Right ventricle myocardium superior (tissue), 1 donor: ENCODE measurements at places on chromosomes 11 and 22.
A peak's percentile ranks its signal among the peaks of the same experiment; 100 is the strongest.

DNA sequence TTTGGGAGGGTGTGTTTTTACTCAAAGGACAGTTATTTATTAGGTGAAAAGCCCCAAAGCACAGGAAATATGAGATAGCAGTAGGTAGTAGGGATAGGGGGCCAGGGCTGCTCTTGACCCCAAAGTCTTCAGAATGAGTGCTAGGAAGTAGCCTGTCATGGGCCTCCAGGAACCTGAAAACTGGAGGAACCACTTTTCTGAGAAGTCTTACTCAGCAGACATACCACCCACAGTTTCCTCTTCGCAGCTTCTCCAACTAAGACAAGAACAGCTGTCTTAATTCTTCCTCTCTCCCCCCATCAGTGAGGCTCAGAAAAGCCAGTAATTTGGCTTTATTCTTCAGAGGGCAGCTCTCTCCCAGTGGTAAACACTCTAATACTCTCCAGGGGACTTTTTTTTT is 84.0 kb upstream of the CTSC start:
- no peak for DNase-seq

DNA sequence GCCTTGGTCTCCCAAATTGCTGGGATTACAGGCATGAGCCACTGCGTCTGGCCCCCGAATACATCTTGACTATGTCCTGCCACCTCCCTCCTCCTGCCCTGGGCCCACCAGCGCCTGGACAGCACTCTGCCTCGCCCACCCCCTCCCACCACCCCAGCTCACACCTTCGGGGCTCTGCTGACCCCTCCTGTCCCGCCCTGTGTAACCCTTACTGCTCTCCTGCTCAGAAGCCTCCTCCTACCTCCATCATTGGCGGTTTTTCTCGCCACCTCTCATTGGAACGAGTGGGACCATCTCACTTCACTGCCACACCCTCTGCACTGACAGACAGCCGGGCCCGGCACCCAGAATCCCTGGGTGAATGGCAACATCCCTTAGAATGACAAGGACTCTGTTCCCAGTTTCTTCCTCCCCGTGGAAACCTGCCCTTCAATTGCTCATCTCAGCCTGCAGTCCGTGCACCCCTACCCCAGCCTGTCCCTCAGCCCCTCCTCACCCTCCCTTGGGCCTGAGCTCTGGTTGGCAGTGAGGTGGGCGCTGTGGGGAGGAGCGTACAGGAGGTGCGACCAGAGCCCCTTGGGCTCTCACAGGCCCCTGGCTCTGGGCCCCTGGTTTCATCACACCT is 32.2 kb downstream of the LRRC74B start:
- DNase-seq = no peak

- no peak for DNase-seq
Observed at GRCh38 chr11:73988227-73988626, 5.6 kb upstream of the UCP2 start.

DNA sequence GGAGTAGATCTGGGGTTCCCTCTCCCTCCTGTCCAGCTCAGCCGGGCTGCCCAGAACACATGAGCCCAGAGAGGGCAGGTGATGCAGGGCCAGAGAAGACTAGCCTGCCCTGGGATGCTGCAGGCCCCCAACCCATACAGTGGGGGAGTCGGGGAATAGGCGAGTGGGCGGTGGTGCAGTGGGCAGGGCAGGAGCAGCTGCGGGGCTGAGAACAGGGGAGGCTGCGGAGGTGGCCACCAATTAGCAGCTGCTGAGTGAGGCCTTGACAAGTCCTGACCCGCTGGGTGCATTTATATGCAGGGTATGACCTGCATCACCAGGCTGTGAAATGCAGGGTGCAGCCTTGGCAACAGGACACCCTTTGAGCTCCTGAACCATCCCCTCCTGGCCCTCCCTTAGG is 43.1 kb downstream of the NFAM1 start:
- no peak for DNase-seq

DNA sequence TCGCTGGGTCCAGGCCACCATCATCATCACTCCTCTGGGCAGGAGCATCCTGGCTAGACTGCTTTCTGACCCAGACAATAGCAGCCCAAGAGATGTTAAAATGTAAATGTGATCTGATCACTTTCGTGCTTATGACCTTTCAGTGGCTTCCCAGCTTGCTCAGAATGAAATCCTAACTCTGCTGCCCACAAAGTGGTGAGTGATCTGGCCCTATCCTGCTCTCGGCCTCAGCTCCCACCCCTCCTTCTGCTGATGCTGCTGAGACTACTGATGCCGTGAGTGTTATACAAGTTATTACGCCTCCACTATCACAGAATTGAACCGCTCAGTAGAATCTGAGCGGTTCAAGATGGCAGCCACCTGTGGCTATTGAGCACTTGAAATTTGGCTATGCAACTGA is 26.2 kb downstream of the ELF5 start:
- no peak for DNase-seq

DNA sequence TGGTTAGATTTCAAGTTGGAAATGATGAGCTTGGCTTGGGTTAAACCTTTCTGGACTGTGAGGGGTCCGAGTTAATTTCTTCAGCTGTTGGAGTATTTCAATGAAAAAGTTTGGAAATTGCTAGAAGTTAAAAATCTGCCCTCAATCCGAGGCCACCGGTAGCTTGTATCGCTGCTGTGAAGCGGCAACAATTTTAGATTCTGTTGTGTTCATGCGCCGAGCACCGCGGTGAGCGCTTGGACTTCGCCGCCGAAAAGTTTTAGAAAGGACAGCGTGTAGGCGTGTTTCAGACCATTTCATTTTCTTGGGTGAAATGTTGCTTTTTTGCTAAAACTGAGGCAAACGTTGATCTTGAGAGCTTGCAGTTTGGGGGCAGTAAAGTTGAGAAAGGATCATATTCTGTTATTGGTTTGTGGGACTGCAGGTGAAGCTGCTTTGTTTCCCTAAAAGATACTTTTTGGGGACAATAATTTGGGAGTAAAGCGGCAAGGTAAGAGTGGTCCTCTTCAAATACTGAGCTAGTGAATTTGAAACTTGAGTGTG is 928 bp downstream of the FBXO7 start:
- peak; percentile 43 for DNase-seq

DNA sequence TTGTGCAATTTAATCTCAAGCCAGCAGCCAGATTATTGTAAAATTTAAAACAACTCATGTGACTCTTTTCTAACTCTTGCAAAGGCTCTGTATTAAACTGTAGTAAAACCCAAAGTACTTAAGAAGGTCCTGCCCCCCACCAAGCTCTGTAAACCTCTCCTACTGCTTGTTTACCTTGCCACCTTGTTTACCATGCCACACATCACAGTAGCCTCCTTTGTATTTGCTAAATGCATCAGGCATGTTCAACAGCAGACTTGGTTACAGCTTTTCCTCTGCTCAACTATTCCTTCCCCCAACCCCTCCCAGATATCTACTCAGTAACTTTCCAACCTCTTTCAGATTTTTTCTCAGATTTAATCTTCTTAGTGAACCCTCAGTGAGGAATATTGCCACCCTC is 861.6 kb downstream of the METTL15 start:
- DNase-seq = no peak

GRCh38 chr11:23087407-23087806 is 227.1 kb upstream of the CCDC179 start:
- no peak for DNase-seq

DNA sequence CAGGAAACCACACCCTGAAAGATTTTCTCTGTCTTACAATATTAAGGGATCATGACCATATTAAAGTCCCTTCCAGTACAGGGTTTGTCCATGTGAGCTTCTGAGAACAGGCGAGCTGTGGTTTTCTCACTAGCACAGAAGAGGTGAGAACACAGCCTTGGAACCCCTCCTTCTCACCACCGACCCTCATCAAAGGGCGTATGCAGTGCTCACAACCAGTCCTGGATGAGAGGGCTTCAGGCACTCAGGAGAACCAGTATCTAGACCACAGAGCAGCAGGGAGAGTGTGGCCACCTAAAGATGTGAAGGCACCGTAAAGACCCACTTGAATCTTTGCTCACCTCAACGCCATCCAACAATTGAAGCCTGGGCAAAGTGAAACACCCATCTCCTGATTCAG is 397.0 kb downstream of the ETS1 start:
- DNase-seq = no peak

DNA sequence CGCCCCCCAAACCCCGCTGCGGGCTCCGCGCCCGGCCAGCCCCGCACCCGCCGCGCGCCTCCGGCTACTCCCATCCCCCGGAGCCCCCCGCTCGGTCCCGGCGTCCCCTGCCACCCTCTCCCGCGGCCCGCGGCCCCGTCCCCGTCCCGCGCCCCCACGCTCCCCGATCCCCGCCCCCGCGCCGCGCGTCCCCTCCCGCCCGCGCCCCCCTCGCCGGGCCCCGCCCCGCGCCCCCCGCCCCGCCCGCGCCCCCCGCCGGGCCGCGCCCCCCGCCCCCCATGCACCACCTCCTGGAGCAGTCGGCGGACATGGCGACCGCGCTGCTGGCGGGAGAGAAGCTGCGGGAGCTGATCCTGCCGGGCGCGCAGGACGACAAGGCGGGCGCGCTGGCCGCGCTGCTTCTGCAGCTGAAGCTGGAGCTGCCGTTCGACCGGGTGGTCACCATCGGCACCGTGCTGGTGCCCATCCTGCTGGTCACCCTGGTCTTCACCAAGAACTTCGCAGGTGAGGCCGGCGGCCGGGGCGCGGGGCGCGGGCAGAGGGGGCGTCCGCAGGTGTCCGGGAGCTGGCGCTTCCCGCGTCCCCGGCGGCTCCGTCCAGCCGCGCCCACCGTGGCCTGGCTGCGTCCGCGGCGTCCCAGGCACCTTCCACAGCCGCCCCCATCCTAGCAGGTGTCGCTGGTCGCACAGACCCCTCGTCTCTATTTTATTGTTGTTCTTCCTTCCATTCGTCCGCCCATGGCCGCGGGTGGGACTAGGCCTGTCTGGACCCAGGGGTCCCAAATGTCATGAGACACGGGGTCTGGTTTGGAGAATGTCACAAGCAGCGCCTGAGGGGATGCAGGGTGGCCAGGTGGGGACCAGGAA is at the start of gene PANX2:
Gene PANX2, plus strand, starts transcription at position 279 of the 866 bp plus-strand sequence. Its CDS starts 0 bp downstream, at position 279.
- DNase-seq = no peak

DNA sequence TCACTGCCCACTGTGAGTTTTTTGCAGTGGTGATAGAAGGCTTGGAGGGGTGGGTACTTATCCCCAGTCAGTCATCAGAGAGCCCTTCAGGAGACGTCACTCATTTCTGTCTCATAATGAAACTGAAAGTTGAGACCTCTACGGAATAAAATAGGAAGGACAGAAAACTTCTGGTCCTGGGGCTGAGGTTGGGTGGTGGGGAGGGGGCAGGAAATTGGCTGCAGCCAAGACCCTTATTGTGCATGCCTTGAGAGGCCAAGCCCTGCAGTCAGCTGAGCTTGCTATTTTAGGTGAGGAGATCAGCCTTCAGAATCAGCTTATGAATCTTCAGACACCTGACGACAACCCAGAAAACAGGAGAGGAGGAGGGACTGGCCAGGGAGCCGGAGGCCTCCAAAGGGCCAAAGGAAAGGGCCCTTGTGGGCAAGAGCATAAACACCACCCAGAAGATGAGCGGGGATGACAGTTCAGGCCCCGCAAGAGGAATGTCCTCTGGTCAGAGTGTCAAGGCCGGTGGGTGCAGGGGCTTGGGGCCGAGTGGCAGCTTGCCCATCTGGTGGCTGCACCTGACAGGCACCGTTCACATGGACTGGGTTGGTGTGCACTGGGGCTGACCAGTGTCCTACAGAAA is 17.9 kb upstream of the ADA2 start:
- DNase-seq = peak; percentile 39

GRCh38 chr11:14378171-14378570 is 19.2 kb upstream of the RRAS2 start:
- DNase-seq = no peak

DNA sequence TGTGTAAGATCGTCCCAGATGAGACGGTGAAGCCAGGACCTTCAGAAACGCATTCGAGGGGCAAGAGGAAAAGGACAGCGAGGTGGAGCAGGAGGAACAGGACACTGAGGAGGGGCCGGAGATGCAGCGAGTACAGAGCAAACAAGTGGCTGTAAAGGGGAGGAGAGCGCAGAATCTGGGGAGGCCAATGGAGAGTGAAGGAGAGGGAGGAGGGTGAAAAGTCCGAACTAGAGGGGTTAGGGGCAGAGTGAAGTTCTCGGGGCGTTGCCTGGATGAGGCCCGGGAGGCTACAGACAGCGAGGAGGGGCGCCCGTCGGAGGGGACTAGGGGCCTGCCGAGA is 8.8 kb upstream of the PPIL2 start:
- no peak for DNase-seq

DNA sequence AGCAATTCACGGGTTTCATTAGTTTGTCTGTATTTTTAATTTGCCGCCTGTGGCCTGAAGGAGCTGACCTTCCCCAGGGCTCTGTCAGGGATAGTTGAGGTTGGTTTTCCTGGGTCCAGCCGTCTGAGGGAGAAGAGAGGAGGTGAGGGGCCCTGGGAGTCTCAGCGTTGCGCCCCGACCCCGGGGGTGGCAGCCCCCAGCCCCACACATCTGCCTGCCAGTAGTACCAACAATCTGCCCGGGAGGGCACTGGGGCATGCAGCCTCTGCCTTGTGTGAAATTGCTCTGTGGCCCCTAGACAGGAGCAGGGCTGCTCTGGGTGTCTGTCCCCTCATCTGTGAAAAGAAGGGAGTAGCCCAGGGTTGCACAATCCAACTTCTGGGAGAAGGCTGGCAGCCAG is 6.6 kb downstream of the B3GAT1 start:
- no peak for DNase-seq

DNA sequence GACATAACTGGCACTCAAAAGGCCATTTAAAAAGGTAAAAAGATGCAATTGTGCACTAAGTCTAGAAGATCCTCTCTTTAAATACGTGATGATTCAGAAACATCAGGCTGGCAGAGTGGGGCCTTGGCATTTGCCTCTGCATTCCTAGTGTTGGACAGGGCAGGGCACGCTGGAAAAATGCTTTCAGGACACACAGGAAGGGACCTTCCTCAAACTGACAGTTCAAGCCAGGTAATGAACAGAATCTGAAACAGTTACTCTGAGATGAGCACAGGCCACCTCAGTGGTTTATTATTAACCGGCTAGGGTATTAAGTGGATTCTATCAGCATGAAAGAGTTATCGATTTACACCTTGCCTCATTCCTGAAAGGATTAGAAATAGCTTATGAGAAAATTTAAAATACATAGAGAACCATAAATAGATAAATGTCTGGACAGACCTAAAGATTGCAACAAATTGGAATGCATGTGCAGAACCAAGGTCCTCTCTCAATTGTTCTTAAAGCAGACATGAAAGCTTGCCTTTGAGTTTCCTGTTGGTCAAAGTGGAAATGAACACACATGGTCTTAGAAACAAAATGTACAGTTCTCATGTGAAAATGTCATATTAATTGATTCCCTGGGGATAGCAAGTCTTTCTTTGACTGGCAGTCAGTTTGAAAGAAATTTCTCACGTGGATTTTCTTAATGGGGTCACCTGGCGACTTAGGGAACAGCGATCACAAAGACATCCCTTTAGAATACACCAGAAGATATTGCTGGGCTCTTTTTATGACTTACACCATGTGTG is 21.5 kb upstream of the CSNK2A3 start:
- no peak for DNase-seq
